GM13976 (cell line): ENCODE measurements at places on chromosomes 11 and 22.
A peak's percentile ranks its signal among the peaks of the same experiment; 100 is the strongest.

DNA sequence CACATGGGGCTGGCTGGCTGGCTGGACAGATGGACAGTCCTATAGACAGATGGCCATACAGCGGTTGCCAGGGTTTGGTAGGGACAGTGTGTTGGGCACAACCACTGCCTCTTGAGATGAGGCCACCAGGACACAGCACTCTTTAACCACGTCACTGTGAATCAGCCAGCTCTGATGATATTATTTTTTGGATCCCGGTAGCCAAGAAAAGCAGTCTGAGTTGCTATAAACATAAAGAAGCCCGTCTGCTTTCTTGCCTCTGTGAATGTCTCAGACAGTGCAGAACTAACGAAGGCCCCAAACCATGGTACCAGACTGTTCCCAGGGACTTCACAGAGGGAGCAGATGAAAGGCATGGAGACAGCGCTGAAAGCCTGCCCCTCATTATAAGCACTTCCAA is 115.9 kb upstream of the CSNK2A3 start:
- DNase-seq = no peak

DNA sequence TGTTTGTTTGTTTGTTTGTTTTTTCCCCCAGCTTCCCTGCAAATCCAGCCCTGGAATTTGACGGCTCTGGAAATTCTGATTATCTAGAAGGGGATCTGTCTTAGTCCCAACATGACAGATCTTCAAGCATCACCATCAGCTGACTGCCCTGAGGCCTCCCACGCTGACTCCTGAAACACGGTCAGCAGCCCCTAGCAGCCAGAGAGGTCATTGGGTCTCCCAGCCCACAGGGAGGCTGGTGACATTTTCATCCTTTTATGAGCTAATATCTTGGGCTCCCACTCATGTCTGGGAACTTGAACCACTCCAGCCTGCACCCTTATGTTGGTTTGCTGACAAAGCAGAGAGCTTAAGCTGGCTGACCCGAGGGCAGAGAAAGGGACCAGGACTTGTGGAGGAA is 66.0 kb upstream of the TIMP3 start:
- DNase-seq = no peak

DNA sequence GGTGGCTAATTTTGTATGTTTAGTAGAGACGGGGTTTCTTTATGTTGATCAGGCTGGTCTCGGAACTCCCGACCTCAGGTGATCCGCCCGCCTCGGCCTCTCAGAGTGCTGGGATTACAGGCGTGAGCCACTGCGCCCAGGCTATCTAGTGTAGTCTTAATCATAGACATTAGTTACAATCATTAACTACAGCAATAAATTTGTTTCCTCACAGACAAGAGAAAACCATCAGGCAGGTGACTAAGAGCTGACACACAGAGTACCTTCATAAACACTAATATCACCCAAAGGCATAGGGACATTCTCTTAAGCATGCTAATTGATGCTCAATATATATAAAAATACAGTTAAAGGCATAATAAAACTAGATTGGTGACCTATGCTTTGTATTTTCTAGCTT is 19.4 kb downstream of the SDHD start:
- DNase-seq = no peak

DNA sequence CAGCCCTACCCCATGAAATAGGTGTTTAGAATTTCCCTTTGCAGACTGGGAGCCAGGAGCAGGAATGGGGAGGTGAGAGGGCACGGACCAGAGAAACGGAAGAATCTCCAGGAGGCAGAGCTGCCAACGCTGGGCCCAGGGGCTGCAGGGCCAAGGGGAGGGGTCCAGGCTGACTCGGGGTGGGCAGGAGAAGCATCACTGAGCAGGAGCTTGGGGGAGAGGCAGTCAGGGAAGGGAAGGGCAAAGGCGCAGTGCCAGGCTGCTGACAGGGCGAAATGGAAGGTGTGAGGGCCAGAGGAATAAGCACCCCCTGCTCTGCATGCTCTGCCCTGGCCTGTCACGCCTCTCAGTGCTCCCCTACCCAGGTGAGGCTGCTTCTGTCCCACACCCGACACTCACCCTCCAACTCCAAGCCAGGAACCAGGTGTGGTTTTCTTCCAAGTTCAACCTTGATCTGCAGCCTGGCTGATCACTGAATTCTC is 14.5 kb downstream of the LRRC32 start:
- no peak for DNase-seq

GRCh38 chr11:46733234-46733633 is 14.2 kb downstream of the F2 start:
- no peak for DNase-seq

DNA sequence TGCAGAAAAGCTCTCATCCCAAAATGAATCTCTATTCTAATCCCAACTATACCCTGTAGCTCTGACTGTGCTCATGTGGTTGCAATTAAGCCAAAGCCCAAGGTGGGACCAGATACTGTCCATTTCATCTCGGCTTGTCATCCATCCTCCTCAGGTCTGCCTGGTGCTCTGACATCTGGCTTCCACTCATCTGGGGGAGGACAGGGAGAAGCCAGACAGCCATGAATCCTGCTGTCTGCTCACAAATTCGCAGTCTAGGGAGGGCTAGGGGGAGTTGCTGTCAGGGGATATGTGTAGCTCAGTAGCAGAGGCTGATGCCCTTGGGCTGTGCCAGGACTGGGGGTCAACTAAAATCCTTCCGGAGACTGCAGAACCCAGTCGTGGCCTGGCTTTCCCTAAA is 167.1 kb downstream of the ETS1 start:
- DNase-seq = no peak

- DNase-seq = no peak
Observed at GRCh38 chr11:14336507-14337503, 22.2 kb downstream of the RRAS2 start.

- DNase-seq = no peak
Observed at GRCh38 chr11:102615077-102615893, 9.8 kb downstream of the MMP20 start.

DNA sequence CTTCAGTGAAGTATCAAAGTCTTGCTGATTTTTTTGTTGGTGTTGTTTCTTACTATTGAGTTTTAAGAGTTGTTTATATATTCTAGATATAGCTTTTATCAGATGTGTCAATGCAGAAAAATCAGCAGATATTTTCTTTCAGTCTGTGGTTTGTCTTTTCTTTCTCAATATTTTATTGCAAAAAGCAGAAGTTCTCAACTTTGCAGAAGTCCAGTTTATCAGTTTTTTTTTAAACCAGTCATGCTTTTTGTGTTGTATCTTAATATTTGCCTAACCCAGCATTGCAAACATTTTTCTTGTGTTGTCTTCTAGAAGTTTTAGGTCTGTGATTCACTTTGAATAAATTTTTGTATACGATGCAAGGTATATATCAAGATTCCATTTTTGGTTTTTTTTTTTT is 7.0 kb downstream of the ASRGL1 start:
- DNase-seq = no peak

DNA sequence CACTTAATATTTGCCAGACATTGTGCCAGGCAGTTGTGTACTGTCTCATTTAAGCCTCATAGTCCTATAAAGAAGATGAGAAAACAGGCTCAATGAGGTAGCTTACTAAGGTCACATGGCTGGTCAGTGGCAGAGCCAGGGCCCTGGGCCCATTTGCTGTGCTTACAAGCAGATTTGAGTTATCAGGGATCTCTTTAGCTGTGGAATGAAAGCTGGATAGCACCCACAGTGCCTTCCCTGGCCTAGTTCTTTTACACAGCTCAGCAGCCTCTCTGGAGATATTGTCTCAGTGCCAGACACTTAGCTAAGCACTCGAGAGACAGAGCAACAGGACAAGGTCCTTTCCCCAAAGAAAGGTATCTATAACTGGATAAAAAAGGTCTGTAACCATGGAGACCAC is 6.1 kb downstream of the TMEM86A start:
- DNase-seq = no peak

GRCh38 chr11:130428316-130429119 is at the start of gene ADAMTS8:
TSS of gene ADAMTS8 (minus strand) at chr11:130428609. CDS start at chr11:130428286, 323 bp downstream.
- DNase-seq = no peak

GRCh38 chr22:41526830-41527799 is 17.2 kb downstream of the POLR3H start:
- peak; percentile 84 for DNase-seq

DNA sequence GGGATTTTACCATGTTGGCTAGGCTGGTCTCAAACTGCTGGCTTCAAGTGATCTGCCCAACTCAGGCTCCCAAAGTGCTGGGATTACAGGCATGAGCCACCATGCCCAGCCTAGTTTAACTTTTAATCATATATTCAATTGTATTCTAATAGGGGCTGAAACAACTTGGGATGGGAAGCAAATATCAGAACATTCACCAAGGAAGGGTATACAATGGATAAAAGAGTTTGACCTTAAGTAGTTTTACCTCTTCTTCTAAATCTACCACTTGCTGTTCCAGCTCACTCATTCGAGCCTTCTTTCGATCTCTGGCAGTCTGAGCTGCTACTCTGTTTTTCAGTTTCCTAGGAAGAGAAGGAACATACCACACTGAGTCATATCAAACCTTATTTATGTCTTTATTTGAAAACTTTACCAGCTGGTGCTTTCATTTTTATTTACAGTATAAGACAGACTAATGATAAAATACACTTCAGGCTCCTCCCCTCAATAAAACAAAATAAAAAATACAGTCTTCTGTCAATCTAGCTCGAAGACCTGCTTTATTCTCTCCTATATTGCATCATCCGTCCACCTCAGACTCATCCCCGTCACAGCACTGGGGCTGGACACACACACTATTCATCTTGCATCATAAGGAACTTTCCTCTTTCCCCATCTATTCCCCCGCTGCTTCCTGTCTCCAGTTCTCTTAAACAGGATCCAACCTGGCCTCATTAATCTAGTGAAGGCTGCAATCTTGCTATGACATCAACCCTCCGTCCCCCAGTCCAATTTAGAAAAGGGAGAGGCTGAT is 1.4 kb downstream of the XBP1 start:
- peak; percentile 43 for DNase-seq

DNA sequence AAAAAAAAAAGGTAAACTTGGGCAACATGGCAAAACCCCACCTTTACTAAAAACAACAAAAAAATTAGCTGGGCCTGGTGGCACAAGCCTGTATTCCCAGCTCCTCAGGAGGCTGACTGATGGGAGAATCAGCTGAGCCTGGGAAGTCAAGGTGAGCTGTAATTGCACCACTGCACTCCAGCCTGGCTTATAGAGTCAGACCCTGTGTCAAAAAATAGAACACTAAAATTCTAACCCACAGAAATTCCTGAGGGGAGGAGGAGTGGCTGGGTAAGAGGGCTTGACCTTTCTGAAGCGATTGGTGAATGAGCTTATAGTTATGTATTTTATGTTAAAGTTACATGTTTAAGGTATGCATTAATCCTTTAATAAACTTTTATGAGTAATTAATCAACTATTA is 53.3 kb downstream of the FAT3 start:
- no peak for DNase-seq

DNA sequence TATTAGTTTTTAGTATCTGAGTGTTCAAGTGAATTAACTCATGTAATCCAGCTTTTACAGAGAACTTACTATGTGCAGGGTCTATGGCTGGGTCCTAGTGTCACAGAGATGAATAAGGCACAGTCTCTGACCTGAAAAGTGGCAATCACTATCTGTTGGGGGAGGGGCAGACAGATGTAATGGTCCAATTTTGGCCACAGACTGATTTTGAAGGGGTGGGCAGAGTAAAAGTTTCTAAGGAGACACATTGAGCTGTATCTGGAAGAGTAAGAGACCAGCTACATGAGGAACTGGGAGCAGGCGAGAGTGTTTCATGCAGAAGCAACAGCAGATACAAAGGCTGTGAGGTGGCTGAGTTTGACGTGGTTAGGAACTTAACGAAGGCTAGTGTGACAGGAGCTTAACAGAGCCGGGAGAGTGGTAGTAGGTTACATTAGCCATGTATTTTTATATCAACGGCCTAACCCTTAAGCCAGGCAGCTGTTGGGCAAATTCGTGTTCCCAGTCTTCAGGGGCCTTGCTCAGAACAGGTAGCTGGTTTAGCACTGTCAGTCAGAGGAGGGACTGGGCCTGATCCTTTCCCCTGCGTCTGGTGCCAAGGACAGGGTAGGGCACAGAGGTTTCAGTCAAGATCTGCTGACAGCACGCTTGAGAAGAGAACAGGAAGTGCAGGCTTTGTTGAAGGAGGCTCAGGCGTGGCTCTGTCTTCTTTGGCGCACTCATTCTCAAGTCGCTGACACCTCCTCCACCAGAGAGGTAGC is 1.4 kb upstream of the STIM1 start:
- DNase-seq = peak; percentile 49

GRCh38 chr22:33697640-33698039 is 222.6 kb downstream of the LARGE1 start:
- no peak for DNase-seq

DNA sequence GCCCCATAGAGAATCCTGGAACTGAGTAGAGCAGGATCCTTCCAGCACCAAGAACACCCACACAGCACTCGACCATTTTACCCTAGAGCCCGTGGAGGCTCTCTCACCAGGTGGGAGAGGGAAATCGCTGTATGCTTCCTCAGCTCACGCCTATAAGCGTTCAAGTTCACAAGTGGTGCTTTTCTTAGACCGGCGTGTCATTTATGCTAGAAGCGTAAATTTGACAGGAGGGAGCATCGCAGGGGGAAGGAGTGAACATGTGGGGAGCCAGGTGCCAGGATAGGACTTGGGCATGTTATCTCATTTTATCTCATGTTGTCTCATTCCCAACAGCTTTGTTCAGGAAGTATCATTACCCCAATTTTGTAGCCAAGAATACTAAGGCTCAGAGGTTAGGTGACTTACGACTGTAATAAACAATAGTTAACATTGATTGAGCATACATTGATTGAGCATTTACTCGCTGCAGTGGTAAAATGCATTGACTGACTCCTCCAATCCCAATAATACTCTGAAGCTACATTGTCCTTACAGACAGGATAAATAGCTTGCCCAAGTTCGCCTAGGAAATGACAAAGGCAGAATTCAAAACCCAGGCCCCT is 19.1 kb upstream of the TP53I11 start:
- DNase-seq = no peak

DNA sequence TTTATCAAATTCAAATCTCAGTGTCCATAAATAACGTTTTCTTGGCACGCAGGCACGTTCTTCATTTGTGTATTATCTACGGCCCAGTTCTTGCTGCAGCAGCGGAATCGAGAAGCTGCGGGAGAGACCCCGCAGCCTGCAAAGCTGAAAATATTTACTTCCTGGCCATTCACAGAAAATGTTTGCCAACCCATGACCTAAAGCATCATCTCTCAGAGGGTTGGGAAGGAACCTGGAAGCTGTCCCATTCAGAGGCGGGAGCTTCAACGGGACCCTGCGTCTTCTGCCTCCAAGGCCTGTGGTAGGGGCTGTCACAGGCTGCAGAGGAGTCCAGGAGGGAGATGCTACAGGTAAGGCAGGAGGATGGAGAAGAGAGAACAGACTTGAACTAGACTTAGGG is 319.2 kb downstream of the MN1 start:
- no peak for DNase-seq

- peak; percentile 58 for DNase-seq
Observed at GRCh38 chr11:17352950-17353820, 1.6 kb downstream of the NCR3LG1 start.

GRCh38 chr11:44779736-44780520 is 53.2 kb downstream of the TSPAN18 start:
- DNase-seq = no peak

DNA sequence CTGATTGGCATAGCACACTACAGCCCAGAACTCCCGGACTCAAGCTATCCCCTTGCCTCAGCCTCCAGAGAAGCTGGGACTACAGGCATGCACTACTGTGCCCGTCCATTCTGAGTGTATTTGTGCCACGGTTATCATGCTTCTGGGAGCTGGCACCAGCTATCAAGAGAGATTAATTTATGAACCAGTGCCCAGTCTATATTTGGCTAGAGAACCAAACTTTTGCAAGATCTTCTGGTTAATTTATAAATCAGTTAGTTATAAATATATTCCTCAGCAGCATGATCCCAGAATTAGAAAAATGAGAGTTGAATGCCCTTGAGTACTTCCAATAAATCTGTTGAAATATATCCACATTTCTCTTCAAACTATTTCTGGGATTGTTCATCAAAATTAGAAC is 67.5 kb upstream of the OR5AN1 start:
- DNase-seq = no peak
